ENCODE measurements at places on chromosomes 7 and 10. TPM values are rescaled to one million over a fixed set of nuclear protein-coding genes. Genes with fewer than 3 reads are reported as not detected.

GRCh38 chr10:116104210-116104932 is 168.6 kb downstream of the GFRA1 start:
- DNase-seq: no peak

GRCh38 chr10:5446390-5446926 is 34.1 kb downstream of the NET1 start:
- DNase-seq: peak; percentile 75

GRCh38 chr10:132973903-132974241 is 31.5 kb upstream of the CFAP46 start:
- DNase-seq: no peak

GRCh38 chr10:66964946-66965345 is 39.1 kb downstream of the LRRTM3 start:
- DNase-seq: no peak

Gene NXPH1
- not detected for total RNA-seq
